NCI-H1417 (cell line): ENCODE measurements at places on chromosomes 3 and 15.

DNA sequence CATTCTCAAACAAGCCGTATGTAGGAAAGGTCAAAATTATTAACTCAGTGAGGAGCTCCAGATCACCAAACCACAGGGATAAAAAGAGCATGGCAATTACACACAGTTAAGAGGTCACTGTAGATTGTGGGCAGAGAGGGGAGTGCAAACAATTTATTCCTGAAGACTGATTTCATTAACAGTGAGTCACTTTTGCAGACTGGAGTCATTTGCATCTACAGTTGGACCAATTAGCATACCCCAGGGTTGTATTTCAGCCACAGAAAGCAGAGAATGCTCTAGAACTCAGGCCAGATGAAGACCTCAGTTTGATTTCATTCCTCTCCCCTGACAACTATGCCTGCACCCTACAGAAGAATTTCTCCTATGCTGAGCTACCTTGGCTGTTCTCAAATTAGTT lies 40.1 kb downstream of the SETMAR start:
- peak; percentile 4 for DNase-seq

DNA sequence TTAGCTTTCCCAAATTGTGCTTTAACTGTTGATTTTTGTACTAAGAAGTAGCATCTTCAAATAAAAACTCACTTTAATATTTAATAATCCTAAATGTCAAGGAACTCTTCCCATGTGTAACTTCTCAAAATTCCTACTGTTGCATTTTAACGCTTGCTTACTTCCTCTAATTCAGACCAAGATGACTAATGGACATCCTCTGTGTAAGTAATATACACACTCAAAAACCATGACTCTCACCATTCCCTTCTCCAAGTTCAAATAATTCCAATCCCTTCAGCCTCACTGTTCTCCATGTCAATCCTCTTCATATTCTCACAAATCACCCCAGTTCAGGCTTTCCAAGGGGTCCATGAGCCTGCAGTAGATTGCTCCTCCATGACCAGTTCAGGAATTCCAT lies 13.0 kb downstream of the MRPL46 start:
- no peak for DNase-seq

DNA sequence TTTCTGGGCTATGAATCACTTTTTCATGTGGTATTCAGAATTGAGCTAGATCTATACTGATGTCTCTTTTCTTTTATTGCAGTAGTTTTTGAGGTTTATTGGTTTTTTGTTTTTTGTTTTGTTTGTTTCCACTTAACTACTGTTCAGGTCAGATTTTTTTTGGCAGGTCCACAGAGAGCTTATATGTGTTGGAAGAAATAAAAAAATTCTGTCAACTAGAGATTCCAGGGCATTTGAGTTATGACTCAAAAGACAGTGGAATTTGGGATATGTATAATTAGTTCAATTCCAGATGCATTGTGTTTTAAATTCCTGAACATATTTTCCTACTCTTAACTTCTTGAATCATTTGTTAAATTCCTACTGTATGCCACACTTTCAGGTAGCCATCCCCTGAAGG lies 727.2 kb downstream of the SI start:
- DNase-seq: no peak

- DNase-seq: no peak
Measured at GRCh38 chr15:40034186-40034946, 4.6 kb downstream of the SRP14 start.

DNA sequence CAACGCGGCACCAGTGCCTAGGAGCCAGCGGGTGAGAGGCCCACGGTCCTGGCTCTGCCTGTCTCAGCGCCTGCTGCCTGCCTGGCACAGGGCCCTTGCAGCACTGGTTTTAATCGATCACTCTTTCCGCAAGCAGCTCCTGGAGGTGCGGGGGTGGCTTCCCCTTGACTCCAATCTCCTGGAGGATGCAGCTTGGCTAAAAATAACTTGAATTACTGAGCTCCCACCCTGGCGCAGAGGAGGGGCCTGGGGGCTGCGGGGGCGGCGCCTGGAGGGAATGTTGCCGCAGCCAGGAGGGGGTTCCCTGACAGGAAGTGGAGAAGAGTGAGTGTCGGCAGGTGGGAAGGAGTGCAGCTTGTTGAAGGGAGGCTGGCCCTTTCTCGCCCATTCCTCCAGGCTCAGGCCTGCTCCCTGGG lies 9.9 kb upstream of the RPL29 start:
- peak; percentile 89 for DNase-seq

- no peak for DNase-seq
Measured at GRCh38 chr3:98799479-98799878, 36.3 kb downstream of the ST3GAL6 start.

GRCh38 chr15:100464888-100465287 lies 63.9 kb downstream of the CERS3 start:
- no peak for DNase-seq

- DNase-seq: peak; percentile 84
Measured at GRCh38 chr3:182364723-182365650, 428.3 kb upstream of the ATP11B start.

GRCh38 chr3:175606650-175607318 lies 747.6 kb downstream of the NAALADL2 start:
- peak; percentile 20 for DNase-seq

GRCh38 chr15:47586653-47587224 lies 130.6 kb upstream of the SEMA6D start:
- peak; percentile 57 for DNase-seq

GRCh38 chr3:171741377-171741776 lies 68.9 kb downstream of the PLD1 start:
- DNase-seq: no peak

DNA sequence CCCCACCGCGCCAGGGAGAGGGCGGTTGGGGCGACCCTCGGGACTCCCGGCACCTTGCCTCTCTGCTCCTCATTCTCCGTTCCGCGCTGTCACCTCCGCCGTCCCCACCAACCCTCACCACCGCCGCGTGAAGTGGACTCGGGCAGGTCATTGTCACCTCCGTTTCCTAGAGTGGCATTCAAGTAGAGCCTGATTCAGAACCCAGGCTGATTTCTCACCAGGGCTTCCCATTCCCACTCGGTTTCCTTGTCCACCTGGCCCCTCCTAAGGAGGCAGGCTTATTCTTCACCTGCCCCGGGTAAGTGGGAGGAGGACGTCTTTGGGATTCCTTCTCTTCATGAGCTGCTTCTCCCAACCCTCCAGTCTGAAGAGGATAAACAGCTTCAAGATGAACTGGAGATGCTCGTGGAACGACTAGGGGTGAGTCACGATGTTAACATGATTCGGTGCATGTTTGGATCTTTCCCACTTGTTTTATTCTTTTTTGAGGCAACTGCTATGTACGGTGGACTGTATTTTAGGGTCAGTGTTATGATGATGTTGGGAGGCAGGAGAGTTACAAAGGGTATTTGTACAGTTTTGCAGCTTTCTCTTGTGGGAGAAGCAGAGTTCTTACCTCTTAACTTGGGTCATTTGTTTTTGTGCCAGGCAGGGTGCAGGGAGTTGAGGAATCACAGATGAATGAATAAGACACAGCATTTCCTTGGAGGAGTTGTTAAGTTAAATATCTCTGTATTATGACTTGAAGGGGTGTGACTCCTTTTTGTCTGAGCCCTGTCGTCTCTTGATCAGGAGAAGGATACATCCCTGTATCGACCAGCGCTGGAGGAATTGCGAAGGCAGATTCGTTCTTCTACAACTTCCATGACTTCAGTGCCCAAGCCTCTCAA lies 692 bp downstream of the PSMD2 start:
- no peak for DNase-seq

GRCh38 chr15:53490341-53490740 lies 269.1 kb downstream of the WDR72 start:
- no peak for DNase-seq
